ENCODE measurements at places on chromosomes 1 and 21. TPM values are rescaled to one million over a fixed set of nuclear protein-coding genes. Genes with fewer than 3 reads are reported as not detected.

The SPATC1L gene
- 8.8 TPM for polyA plus RNA-seq

The KRTAP19-3 gene
- polyA plus RNA-seq: not detected

The CHIT1 gene
- polyA plus RNA-seq: 1.5 TPM

The ITLN1 gene
- not detected for polyA plus RNA-seq

The FAM163A gene
- polyA plus RNA-seq: 0.27 TPM

The TAS1R1 gene
- 6.9 TPM for polyA plus RNA-seq

The GNAT2 gene
- polyA plus RNA-seq: not detected

The SV2A gene
- polyA plus RNA-seq: 5.6 TPM

The LRRC47 gene
- 45.7 TPM for polyA plus RNA-seq

The MTARC1 gene
- 7.3 TPM for polyA plus RNA-seq

The LCE1B gene
- not detected for polyA plus RNA-seq

The TEKT2 gene
- polyA plus RNA-seq: 1.4 TPM

The KPRP gene
- not detected for polyA plus RNA-seq

The EVA1B gene
- 30.4 TPM for polyA plus RNA-seq

The KRTAP19-1 gene
- not detected for polyA plus RNA-seq

The OR2T2 gene
- not detected for polyA plus RNA-seq

The LEMD1 gene
- polyA plus RNA-seq: not detected

The GJA5 gene
- 26.1 TPM for polyA plus RNA-seq

The ALX3 gene
- not detected for polyA plus RNA-seq

The AIRE gene
- 0.12 TPM for polyA plus RNA-seq

The IFNLR1 gene
- 0.21 TPM for polyA plus RNA-seq

The AMPD2 gene
- 45.0 TPM for polyA plus RNA-seq

The USP16 gene
- polyA plus RNA-seq: 32.2 TPM

The ZCCHC17 gene
- 31.8 TPM for polyA plus RNA-seq

The UBXN10 gene
- 0.33 TPM for polyA plus RNA-seq

The ST3GAL3 gene
- 34.9 TPM for polyA plus RNA-seq
